ENCODE measurements at places on chromosomes 12 and 14.

- peak; percentile 14 for DNase-seq
These were observed 260.6 kb upstream of the GARIN6 start for GRCh38 chr12:99386907-99387306.

DNA sequence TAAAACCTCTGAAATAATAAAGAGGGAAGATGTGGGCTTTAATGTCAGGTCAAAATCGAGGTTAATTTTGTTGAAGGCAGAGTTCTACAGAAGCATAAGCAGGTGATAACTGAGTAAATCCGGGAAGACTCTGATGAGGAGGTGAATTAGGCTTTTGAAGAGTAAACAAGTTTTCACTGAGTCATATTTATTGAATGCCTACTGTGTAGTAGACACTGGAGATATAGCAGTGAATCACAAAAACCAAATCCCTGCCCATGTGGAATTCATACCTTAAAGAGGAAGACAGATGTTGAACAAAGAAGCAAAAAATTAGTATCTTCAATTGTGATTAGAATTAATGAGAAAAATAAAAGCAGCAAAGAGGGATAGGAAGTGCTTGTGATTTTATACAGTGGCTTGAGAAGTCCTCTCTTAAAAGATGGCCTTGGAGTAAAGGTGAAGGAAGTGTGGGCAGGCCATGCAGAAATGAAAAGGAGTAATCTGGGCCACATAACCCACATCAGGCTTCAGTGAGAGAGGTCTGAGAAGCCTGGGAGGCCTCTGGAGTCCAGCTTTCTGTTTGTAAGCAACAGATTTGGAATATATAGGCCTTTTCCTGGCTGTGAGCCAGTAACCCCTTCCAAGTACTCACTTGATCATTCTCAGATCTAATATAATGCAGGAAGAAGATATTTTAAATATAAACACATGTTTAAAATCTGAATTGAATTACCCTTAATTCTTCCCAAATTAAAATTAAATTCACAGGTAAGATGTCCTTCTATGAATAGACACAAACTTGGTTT, 46.7 kb downstream of the BHLHE41 start:
- DNase-seq = no peak

- no peak for DNase-seq
These were observed 435.9 kb upstream of the PDE3A start for GRCh38 chr12:19932413-19932812.

GRCh38 chr12:24582954-24583601, 365.8 kb downstream of the BCAT1 start:
- DNase-seq = no peak

DNA sequence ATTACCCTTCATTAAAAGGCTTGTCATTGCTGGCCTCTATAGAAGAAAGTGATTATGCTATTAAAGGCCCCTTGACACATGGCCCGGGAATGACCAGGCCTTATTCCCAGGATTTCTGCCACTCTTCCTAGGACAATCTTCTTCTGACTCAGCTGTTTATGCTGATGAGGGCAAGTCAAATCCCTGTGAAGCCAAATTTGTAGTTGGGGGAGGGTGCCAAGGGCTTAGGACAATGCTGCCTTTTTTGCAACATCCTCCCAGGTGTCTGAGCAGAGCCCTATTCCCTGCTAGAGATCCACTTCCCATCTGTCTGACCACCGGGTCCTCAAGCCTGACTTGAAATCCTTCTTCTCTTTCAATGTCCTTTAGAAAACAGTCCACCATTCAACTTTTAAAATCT, 230.7 kb upstream of the SRRM4 start:
- DNase-seq = no peak

DNA sequence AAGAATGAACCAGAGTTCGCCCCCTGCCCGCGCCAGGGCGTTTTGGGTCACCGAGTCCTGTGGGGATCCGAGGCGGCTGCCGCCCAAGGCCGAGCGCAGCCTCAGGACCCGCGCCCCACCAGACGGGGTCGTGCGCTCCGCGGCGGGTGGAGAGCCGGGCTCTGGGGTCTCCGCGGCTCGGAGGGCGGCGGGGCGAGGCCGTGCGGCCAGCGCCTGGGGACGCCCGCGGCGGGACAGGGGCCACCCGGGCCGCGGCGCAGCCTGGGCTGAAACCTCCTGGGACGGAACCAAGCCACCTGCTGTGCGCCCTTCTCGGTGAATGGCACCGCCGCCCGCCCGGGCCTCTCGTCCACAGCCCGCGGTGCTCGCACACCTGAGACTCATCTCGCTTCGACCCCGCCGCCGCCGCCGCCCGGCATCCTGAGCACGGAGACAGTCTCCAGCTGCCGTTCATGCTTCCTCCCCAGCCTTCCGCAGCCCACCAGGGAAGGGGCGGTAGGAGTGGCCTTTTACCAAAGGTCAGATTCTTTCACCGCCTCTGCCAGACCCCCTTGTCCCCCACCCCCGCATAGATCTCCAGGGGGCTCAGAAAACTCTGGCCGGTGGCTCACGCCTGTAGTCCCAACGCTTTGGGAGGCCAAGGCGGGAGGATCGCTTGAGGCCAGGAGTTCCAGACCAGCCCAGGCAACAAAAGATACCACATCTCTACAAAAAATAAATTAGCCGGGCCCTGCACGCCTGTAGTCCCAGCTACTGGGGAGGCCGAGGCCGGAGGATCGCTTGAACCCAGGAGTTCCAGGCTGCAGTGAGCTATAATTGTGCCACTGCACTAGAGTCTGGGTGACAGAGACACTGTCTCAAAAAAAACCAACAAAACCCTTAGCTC, 901 bp downstream of the B3GNT4 start:
- no peak for DNase-seq

GRCh38 chr12:82593901-82594396, 92.8 kb upstream of the TMTC2 start:
- DNase-seq = no peak

GRCh38 chr14:24418492-24418873, 11.0 kb downstream of the CBLN3 start:
- no peak for DNase-seq

DNA sequence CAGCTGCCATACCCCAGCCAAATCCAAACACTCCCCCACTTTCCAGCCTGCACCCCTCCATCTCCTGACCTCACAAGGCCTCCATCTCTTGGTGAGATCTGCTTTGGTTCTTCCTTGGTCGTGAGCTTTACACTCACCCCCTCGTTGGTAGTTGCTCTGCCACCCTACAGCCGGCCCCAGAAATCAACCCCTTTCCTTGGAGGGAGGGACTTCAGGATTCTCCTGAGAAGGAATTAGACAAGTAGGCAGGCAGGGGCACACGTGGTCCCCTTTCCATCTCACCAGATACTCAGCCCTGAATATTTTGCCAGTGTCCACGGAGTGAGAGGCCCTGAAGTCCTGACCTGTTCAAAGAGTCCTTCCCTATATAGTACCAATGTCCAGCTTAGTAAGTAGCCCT, 120.0 kb upstream of the PWP1 start:
- no peak for DNase-seq

- no peak for DNase-seq
These were observed 791 bp upstream of the SLC25A47 start for GRCh38 chr14:100322138-100322957.

DNA sequence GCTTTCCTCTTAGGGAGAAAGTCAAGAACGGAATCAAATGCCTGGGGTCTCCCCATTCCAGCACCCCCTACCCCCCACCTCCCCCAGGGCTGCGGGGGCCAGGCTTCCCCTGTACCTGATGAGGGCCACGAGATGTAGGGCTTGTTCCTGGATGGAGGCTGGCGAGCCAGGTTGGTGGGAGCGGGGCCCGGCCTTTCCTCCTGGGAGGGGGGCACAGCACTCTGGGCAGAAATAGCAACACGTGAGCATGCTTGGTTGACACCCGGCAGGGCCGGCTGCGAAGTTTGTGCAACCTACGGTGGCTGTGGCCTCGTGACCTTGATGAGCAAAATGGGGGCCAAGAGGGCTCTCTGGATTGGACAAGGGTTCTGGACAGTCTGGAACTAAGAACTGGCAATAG, 15.7 kb downstream of the AMN start:
- no peak for DNase-seq

- DNase-seq = no peak
These were observed 3.2 kb downstream of the MAGOHB start for GRCh38 chr12:10610188-10610587.

DNA sequence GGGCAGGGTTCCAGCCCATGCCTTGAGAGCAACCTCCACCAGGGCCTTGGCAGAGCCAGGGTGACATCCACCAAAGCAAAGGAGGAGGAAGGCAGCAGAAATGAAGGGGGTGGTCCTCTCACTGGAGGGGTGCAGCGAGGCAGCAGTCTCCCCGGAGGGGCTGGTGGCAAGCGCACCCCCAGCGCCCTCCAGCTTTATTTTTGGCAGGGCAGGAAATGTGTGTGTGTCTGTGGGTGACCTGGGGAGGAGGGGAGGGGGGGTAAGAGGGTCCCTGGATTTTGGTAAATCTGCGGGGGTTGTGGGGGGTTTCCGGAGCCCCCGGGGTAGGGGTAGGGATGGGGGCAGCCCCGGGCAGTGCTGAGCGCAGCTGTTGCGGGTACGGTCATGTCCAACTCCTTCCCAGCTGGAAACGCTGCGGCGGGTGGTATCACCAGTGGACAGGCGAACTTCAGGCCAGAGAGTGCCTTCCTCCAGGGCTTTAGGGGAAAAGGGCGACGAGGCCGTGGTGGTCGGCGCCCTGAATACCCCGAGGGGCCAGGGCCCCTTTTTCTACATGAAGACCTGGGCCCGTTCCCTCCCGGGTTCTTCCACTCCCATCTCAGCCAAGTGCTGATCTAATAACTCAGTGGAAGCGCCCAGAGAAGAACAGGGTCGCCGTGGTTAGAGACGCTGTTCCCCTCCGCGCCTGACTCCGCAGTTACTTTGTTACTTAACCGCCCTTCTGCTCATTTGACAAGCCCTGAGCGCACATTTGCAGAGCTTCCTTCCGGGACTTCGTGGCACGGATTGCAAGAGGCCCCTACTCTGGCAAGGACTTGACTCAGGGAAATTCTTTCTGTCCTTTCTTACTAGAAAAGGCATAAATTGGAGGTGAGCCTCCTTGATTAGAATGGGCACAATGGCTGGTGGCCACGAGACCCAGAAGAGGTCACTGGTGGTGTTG, 55.2 kb downstream of the FOS start:
- no peak for DNase-seq

Data from GM04504 (cell line).